ENCODE measurements at places on chromosomes 3 and 15. TPM values are rescaled to one million over a fixed set of nuclear protein-coding genes. Genes with fewer than 3 reads are reported as not detected.

DNA sequence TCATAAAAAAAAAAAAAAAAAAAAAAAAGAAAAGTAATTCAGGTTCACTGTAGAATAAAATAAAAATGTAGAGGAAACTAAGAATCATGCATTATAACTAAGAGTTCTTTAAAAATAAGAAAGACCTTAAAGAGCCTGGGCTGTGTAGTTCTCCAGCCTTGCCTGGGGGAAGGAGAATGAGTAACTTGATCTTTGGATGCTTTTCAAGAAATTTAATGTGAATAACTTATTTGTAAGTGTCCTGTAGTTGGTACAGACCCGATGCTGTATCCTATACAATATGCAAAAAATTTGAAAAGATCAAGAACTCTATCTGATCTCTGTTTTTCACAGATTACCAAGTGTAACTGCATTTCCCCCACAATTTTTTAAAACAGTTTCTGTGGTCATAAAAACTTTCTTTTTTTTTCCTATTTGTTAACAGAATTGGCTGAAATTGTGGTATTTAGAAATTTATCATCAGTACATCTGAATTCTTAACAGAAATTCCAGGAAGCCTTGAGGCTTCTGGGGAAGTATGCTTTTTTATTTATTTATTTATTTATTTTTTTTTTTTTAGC is 195.3 kb downstream of the THRB start:
- DNase-seq, result no peak

GRCh38 chr3:152843955-152844354 is 9.0 kb downstream of the P2RY1 start:
- no peak for DNase-seq

Gene STAG1
- 42.9 TPM for total RNA-seq

Gene NOX5
- total RNA-seq, result 0.49 TPM

Gene SRGAP3
- total RNA-seq, result 5.8 TPM

Gene SKOR1
- total RNA-seq, result not detected
